ENCODE measurements at places on chromosomes 11 and 22.

DNA sequence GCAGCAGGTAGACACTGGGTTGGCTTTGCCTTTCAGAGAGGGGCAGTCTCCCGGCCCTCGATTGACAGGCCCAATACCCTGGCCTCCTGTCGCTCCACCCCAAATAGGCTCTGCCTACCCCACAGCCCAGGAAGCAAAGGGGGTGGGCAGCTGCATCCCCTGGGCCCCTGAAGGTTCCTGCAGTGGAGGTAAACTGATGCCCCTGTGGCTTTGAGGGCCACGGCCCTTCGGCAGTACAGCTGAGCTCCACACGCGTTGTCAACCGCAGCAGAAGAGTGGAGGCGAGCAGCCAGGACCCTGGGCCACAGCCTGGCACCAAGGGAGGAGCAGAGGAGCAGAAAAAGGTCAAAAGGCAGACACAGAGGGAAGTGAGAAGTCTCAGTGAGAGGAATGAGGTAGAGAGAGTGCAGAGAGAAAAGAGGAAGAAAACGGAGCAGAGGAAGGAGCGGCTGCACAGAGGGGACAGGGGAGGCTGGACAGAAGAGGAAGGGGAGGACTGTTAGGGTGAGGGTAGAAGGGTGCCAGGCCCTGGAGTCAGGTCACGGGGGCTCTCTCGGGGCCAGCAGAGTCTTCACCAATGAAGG lies 64.0 kb downstream of the SLC22A12 start:
- DNase-seq, result no peak

- DNase-seq, result no peak
Measured at GRCh38 chr22:45155050-45155840, 8.5 kb upstream of the NUP50 start.

DNA sequence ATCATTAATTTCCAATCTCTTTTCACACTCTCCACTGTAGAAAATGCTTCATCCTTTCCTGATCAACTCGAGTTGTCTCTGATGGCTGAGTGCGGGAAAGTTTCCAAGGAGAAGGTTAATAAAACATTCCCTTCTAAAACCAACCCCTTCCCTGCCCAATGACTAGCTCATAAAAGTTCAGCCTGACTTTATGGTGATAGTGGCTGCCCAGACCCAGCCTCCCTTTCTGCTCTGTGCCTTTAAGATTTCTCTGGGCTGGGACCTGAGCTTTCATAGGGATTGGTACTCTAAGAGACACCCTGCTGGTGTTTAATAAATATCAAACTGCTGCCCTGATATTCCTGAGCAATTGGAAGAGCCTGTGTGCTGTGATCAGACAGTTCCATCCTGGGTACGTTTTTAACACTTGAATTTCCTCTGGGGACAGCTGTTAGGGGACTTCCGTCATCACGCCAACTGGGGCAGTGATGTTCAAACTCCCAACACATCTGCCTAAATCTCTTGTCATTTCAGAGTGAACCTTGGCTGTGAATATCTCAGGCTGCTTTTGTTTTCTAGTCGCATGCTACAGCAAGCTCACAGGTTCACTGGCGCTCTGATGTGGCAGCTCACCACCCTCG lies 195.0 kb upstream of the KIRREL3 start:
- no peak for DNase-seq

- no peak for DNase-seq
Measured at GRCh38 chr11:32033067-32033466, 57.8 kb upstream of the RCN1 start.

DNA sequence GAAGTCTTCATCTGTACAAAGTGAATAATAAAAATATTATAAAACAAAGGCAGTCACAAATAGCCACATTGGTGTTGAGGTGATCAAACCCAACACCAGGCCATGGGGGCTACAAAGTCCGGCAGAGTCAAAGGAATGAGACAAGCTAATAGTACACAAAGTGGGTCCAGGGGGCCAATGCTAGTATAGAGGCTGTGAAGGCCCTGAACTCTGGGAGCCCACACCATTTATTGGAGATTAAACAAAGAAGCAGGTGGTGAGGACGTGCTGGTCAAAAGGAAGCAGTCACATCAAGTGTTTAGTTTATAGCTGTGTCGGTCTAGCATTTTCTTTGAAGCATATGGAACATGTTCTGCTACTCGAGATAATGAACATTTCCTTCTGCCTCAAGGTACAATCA lies 58.6 kb upstream of the CCT8L2 start:
- no peak for DNase-seq

- DNase-seq, result no peak
Measured at GRCh38 chr11:2483426-2483825, 38.6 kb downstream of the KCNQ1 start.

DNA sequence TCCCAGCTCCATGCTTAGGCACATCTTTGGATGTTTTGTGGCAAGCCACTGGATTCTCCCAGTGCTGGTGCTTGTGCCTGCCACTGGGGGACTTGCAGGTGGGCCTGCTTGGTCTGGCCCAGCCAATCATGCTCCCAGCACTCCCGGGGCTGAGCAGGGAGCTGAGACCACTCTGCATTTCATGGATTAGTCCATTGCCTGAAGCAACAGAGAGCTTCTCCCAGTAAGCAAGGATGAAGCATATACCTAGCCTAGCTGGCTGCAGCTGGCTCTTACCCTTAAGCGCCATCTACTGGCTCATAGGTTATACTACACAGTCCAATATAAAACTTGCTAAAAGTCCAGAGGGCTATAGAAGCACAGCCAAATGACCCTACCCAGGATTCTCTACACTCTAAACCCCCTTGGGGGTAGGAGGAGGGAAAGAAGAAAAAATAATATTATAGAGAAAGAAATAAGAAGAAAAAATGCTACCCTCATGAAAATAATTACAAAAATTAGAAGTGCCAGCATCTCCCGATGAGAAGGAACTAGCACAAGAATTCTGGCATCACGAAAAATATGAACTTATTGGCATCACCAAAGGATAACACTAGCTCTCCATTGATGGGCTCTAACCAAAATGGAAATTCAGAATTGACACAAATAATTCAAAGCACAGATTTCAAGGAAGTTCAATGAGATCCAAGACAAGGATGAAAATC lies 275.3 kb downstream of the C11orf87 start:
- no peak for DNase-seq

DNA sequence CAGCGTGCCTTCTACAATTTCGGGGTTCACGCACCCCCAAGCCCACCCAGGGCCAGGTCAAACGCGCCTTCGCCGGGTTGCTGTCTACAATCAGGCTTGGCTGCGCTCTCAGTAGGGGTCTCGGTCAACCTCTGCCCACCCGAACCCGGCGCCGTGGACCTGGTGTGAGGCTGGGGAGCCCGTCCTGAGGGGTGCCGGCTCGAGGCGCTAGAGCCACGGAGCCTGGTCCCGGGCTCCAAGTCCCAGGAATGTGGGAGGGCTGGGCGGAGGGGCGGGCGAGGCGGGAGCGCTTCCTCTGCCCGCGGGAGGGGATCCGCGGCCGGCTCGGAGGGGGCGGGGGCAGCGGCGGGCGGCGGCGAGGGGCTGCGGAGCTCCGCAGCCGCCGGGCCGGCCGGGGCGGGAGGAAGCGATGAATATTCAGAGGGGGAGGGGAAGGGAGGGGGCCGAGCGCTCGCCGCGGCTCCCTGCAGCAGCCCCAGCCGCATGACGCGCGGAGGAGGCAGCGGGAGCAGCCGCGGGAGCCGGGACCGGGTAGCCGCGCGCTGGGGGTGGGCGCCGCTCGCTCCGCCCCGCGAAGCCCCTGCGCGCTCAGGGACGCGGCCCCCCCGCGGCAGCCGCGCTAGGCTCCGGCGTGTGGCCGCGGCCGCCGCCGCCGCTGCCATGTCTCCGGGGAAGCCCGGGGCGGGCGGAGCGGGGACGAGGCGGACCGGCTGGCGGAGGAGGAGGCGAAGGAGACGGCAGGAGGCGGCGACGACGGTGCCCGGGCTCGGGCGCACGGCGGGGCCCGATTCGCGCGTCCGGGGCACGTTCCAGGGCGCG lies at the start of gene PTPRJ:
TSS of gene PTPRJ (plus strand) at position 472 of the 819 bp plus-strand sequence. CDS start 354 bp downstream, outside the sequence.
- peak; percentile 40 for DNase-seq

DNA sequence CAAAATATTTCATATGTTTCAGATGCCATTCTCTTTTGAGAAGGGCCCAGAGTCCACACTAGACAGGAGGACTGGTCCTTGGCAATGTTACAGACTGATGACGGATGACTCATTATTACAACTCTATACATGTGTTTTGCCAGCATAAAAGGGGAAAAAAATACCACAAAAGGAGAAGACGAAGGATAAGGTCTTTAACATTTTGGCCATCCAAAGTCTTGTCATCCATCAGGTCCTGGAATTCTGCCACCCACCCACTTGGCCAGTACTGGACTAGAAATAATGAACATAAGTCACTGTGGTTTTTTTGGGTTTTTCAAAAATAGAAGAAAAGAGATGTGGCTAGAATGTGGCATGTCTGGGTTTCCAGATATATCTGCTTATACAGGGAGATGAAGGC lies 57.7 kb upstream of the BDNF start:
- DNase-seq, result no peak

- DNase-seq, result no peak
Measured at GRCh38 chr11:35042224-35042623, 96.7 kb upstream of the CD44 start.

- DNase-seq, result no peak
Measured at GRCh38 chr11:11805228-11805627, 36.5 kb upstream of the USP47 start.

DNA sequence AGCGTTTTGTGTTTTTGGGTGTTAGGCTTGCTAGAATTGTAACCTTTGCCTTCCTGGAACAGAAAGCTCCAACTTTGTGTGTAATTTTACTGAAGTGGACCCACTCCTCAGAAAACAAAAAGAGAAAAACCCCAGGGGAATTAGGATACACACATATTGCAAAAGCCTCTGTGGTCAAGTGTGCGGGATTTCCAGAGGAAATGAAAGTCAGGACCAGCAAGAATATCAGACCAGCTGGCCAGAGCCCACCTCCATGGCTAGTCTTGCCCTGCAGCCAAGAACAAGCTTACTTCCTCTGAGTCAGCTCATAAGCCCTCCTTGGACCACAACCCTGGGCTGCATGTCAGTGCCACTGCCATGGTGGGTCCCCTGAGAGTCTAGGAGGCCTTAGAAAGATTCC lies 37.0 kb upstream of the FTH1 start:
- peak; percentile 42 for DNase-seq

DNA sequence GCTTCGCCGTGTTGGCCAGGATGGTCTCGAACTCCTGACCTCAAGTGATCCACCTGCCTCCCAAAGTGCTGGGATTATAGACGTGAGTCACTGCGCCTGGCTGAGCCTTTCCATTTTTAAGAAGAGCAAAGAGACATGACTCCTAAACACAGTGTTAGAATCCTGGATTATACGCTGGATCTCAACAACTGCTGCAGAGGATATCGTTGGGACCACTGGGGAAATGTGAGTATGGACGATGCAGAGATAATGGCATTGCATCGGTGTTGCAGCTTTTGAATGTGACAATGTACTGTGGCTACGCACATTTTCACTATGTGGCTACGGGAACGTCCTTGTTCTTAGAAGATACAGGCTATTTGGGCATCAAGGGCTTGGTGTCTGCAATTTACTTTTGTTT lies 6.2 kb downstream of the MRGPRF start:
- DNase-seq, result no peak

GRCh38 chr22:38454353-38455075 lies 485 bp downstream of the KCNJ4 start:
- DNase-seq, result no peak

GRCh38 chr22:20799449-20799848 lies 25.5 kb downstream of the SERPIND1 start:
- DNase-seq, result no peak

DNA sequence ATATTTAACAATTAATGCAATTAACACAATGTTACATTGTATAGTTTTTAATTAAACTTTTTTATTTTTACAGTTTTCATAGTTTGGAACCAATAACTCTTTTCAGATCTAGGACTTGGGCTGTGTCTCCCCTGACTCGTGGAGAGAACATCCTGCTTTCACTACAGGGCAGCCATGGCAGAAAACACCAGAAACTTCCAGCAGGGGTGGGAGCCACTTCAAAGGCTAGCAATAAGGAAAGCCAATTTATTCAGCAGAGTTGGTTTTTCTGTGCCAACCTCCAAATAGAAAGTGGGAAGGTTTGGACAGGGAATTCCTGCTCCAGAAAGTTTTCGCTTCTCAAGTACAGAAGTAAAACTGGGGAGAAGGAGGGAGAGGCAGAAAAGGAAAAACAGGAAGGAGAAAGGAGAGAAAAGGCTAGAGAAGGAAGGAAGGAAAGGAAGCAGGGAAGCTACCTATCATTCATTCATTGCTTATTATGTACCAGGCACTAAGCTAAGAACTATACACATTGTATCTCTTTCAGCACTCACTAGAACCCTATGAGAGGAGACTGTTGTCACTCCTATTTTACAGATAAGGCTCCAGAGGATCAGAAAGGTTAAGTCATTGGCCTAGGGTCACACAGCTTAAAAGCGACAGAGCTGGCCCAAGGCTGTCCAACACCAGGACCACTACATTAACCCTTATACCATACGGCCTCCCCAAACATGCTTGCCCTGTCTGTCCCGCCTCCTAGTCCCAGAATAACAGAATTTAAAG lies 54.8 kb upstream of the CREB3L1 start:
- DNase-seq, result no peak

- no peak for DNase-seq
Measured at GRCh38 chr11:11291041-11292015, 61.7 kb downstream of the CSNK2A3 start.
